ENCODE measurements at places on chromosomes 5 and 9. TPM values are rescaled to one million over a fixed set of nuclear protein-coding genes. Genes with fewer than 3 reads are reported as not detected.

The DRD1 gene
- not detected for total RNA-seq

The LPAR1 gene
- 1.7 TPM for total RNA-seq

The ARAP3 gene
- total RNA-seq, result 1.4 TPM

The HMCN2 gene
- total RNA-seq, result not detected

The SNCB gene
- total RNA-seq, result not detected

The PCDHA12 gene
- not detected for total RNA-seq

The EDIL3 gene
- 0.10 TPM for total RNA-seq

The FGF10 gene
- not detected for total RNA-seq

The C5orf58 gene
- total RNA-seq, result not detected

The PCDHB8 gene
- total RNA-seq, result not detected

The PCDHGA5 gene
- total RNA-seq, result 0.21 TPM

The GARNL3 gene
- total RNA-seq, result 1.0 TPM
